ENCODE measurements at places on chromosomes 7 and 10. TPM values are rescaled to one million over a fixed set of nuclear protein-coding genes. Genes with fewer than 3 reads are reported as not detected.
A peak's percentile ranks its signal among the peaks of the same experiment; 100 is the strongest.

- no peak for DNase-seq
Measured at GRCh38 chr7:98996150-98996552, 117.8 kb downstream of the TRRAP start.

- DNase-seq = no peak
Measured at GRCh38 chr10:58764087-58764747, 251.5 kb downstream of the BICC1 start.

DNA sequence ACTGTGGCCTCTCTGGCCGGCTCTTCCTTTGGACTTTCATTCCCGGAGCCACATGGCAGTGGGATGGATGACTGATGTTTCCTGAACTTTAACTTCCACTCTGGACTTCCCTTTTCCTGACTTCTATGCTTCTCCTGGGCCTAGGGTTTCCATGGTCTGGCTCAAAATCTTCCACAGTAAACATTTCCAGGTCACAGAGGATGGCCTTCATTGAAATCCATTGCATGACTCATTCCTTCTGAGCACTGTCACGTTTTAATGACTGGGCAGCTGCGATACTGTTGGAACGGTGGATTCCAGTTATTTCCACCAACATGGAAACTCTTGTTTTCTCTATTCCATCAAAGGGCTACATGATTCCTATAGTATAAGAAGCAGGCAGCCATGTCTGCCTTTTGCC is 24.4 kb upstream of the ZNF273 start:
- DNase-seq = peak; percentile 52

DNA sequence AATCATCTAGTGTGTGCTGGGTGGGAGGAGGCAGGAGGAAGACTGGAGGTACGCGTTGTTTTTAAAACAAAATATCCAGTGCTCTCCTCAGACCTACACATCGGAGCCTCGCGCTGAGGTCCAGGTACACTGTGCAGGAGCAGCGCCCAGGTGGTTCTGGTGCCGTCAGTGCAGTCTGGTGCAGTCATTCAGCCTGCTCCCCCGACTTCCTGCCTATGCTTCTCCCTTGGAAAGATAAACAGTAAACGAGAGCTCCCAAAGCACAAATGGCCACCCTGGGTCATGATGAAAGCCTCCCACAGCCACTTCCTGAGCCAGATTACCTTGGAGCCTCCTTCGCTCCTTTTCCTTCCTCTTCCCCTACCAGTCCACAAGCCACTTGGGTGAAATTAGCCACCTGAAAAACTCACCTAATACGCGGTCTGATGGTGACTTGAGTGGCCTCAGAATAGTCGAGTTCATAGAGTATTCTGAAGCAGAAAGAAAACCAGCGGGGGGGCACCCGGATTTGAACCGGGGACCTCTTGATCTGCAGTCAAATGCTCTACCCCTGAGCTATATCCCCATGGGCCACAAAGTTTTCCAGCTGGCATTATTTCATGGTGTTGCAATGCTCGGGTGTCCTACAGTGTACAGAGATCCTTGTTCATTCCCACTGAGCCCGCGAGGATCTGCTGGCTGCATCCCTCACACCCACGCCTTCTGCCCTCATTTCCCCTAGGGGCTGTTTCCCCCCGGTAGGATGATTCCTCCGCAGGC is 82.5 kb downstream of the ZNF467 start:
- peak; percentile 91 for DNase-seq

DNA sequence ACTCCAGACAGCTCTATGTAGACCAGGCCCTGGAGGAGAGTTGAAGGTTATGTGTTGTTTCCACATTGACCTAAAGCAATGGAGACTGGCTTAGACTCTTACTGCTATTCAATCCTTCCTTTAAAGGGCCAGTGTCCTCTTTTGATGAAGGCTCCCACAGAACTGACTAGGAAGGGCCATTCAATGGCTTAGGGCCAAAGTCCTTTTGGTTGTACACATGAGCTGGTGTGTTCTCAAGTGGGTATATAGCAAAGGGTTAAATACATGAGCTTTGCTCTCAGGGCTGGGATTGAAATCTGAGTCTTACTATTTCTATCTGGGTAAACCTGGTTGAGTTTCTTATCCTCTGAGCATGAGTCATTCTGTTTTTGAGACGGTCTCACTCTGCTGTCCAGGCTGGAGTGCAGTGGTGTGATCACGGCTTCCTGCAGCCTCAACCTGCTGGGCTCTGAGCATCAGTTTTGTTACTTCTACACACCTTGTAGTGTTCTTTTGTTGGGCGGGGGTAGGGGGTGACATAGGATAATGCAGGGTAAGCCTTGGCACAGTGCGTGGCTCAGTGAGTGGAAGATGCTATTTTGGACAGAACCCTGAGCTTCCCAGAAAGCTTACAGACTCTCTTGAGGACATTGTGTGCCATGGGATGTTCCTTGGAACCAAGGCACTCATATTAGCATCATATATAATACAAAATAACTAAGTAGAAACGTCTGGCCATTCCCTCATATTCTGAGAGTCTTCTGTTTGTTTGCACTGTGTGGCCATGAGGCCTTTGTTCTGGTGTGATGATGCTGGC is 90.1 kb downstream of the ABCC2 start:
- DNase-seq = peak; percentile 33

DNA sequence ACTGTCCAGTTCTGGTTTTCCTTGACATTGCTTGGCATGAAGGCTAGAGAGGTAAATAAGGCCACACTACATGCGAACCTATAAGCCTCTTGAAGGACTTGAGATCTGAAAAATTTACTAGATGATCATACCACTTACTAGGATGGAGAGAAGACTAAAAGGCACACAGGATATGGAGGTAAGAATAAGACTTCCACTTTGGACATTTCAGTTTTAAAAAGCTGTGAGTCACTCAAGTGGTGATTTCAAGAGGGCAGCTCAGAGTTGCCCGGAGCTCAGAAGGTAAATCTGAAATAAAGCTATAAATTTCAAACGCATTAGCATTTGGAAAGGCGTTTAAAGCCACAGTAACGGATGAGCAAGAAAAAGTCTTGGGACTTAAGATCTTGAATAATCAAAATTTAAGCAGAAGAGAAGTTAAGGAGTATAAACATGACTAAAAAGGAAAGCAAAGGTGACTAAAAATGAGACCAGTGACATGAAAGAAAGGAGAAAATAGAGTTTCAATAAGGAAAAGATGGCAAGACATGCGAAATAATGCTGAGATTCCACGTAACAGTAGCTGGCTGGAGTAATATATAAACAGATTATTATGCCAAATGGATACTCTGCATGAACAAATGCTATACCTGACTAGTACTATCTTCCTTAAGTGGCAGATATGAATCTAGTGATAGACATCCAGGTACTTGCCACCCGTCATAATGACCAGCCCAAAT is 68.3 kb downstream of the SNX13 start:
- no peak for DNase-seq

- DNase-seq = no peak
Measured at GRCh38 chr7:26553128-26553527, 261.5 kb downstream of the SNX10 start.

GRCh38 chr10:113907166-113907565 is 52.7 kb downstream of the NHLRC2 start:
- DNase-seq = peak; percentile 50

GRCh38 chr10:79490400-79491142 is 21.8 kb upstream of the EIF5AL1 start:
- DNase-seq = peak; percentile 20

GRCh38 chr10:89404104-89405047 is 10.0 kb upstream of the IFIT5 start:
- no peak for DNase-seq

DNA sequence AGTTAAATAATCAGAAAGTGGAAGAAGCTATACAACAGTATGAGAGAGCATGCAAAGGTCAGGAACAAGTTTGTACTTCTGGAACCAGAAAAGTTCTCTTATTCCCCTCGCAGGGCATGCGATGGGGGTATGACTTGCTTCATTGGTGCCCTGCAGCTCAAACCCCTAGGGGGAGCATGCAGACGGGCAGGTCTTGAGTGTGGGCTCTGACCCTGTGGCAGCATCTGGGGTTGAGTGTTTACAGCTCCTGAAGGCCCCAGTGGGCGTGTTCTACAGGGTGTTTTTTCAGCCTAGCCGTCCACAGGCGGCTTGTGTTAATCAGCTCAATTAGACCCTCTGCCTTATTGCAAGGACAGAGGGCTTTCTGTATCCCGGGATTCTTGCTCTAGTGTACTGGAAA is 44.5 kb downstream of the KIF20B start:
- DNase-seq = no peak

DNA sequence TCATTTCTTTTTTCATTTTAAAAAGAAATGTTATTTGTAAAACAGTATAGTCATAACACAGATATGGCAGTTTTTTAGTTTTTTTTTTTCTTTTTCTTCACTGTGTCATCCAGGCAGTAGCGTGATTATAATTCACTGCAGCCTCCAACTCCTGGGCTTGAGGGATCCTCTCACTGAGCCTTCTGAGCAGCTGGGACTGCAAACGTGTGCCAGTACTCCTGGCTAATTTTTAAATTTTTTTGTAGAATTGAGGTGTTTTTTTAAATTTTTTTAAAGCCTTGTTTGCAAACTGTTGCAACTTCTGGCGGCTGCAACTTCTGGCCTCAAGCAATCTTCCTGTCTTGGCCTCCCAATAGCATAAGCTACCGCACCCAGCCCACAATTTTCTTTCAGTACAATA is 63.0 kb downstream of the HELLS start:
- DNase-seq = no peak

- DNase-seq = no peak
Measured at GRCh38 chr7:70759674-70760073, 372.3 kb upstream of the GALNT17 start.

- peak; percentile 64 for DNase-seq
Measured at GRCh38 chr7:19957664-19958063, 184.2 kb upstream of the TMEM196 start.

GRCh38 chr7:15280078-15280733 is 281.6 kb downstream of the AGMO start:
- DNase-seq = no peak

DNA sequence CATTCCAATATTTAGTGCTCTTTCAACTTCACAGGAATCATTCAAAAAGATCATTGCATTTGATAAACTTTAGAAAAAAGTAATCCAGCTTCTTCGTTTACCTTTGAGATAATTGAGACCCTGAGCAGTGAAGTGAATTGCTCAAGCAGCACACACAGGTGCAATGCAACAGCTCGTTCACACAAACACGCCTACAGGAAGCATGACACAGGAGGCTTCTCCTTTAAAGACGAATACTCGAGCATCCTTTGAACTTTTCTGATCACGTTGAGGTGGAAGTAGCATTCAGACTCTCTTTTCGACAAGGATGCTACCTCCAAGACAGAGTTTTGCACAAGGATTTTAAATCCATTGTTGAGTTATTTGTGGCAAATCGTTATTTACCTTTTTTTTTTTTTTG is 18.0 kb upstream of the RSU1 start:
- no peak for DNase-seq

GRCh38 chr10:71763352-71764127 is 9.8 kb downstream of the VSIR start:
- no peak for DNase-seq

DNA sequence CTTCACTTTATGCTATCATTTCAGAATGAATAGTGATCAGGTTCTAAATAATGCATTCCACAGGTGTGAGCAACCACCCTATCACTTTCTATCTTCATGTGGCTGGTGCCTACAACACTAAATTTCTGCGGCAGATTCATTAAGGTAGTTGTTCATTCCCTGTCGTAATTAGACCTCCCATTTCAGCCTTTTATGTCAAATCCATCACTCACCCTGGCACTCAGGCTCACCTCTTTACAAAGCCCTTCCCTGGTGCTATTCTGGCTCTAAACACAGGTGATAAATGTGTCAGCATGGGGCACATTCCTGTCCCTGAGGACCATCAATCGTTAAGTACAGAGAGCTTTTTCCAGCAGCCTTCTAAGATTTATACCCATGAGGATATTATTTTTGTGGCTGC is 300.0 kb upstream of the C7orf33 start:
- DNase-seq = no peak

DNA sequence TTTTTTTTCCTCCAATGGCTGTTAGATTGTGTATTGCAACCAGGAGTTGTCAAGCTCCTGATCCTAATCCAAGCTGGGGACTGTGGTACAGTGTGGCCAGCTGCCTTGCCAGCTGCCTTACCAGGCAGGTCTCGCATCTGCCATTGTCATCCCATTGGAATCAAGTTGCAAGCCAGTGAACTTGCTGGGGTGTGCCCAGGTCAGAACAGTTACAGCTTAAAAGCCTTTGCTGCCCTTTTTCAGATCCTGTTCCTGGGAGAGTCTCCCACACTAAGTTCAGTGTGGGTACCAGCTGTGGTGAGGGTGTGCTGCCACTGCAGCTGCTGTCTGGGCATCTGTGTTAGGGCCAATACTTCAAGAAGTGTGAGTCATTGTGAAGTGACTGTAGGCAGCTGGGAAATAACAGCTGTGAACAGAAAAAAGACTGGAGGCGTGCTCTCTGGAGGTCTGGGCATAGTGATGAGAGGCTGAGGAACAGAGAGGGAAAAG is 72.8 kb downstream of the CCNY start:
- peak; percentile 89 for DNase-seq

DNA sequence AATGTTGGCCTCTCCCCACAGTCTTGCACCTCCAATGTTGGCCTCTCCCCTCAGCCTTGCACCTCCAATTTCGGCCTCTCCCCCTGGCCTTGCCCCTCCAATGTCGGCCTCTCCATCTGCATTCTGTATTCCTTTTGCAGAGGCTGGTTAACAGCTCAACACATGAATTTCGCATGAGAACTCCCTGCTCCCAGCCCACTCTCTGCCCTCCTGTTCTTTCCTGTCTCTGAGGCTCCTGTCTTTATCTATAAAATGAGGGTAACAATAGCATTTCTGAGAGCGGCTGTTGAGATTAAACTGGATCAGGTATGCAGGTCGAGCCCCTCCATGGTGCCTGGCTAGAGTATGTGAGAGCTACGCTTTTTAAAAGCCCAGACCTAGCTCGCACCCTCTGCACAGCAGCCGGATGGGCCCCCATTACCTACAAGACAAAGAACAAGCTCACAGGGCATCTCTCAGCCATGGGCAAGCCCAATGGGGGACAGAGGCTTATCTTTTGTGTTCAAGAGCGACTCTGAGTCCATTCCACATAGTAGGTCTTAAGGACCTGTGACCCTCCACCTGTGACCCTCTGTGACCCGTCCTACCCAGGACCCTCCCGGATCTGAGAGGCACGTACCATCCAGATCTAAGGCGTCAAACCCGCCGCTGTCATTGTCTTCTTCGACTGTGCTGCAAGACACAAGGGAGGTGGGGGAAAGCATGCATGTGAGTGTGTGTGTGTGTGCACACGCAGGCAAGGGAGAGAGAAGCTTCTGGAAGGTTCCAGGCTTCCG is 82.2 kb upstream of the GNA12 start:
- no peak for DNase-seq

RTKN2 gene
- total RNA-seq = 20.2 TPM

LEP gene
- not detected for total RNA-seq

UPK3B gene
- total RNA-seq = 10.6 TPM

PPP1R17 gene
- total RNA-seq = not detected

SPDYE2B gene
- not detected for total RNA-seq

PTPRE gene
- 4.7 TPM for total RNA-seq

LRWD1 gene
- total RNA-seq = 52.0 TPM

SEMA3C gene
- 268 TPM for total RNA-seq

CUL2 gene
- 42.7 TPM for total RNA-seq

NPS gene
- total RNA-seq = not detected
